Smooth muscle cell of trachea (primary cell): ENCODE measurements at places on chromosomes 3 and 15. TPM values are rescaled to one million over a fixed set of nuclear protein-coding genes. Genes with fewer than 3 reads are reported as not detected.

The KBTBD13 gene
- under 0.01 and 0.17 TPM in 2 replicates for total RNA-seq

The SH2D7 gene
- total RNA-seq, result under 0.01 TPM in 1 of 2 replicates, not detected in the other

The RTP3 gene
- not detected in 2 replicates for total RNA-seq

The CELSR3 gene
- total RNA-seq, result 1.0 and 3.5 TPM in 2 replicates

The KIF15 gene
- 1.3 and 19.1 TPM in 2 replicates for total RNA-seq

The POLQ gene
- 0.99 and 6.0 TPM in 2 replicates for total RNA-seq

The DUOXA2 gene
- total RNA-seq, result not detected in 2 replicates

The ACTRT3 gene
- 4.8 and 5.4 TPM in 2 replicates for total RNA-seq

The ADCY5 gene
- 0.44 and 0.66 TPM in 2 replicates for total RNA-seq

The SCAMP2 gene
- 20.1 and 26.1 TPM in 2 replicates for total RNA-seq

The SERPINI2 gene
- total RNA-seq, result not detected in 2 replicates

The TRANK1 gene
- total RNA-seq, result 12.1 and 20.2 TPM in 2 replicates

The KCNH8 gene
- total RNA-seq, result not detected in 2 replicates

The ZKSCAN7 gene
- total RNA-seq, result 9.0 and 11.1 TPM in 2 replicates

The VPS13C gene
- total RNA-seq, result 64.8 and 101 TPM in 2 replicates

The STAC gene
- total RNA-seq, result 2.5 and 3.6 TPM in 2 replicates

The CEP19 gene
- total RNA-seq, result 2.3 and 2.8 TPM in 2 replicates

The C3orf62 gene
- total RNA-seq, result 1.3 and 2.3 TPM in 2 replicates

The AVEN gene
- 19.7 and 30.8 TPM in 2 replicates for total RNA-seq

The IMPG2 gene
- total RNA-seq, result 0.29 and 0.33 TPM in 2 replicates

The TASOR gene
- 66.0 and 97.2 TPM in 2 replicates for total RNA-seq

The HDC gene
- total RNA-seq, result not detected in 2 replicates
